ENCODE measurements at places on chromosomes 5 and 9.

GRCh38 chr9:113343732-113344231 lies 3.7 kb upstream of the WDR31 start:
- DNase-seq, result peak; percentile 82

GRCh38 chr5:179153921-179154345 lies 93.8 kb downstream of the ZNF354C start:
- no peak for DNase-seq

DNA sequence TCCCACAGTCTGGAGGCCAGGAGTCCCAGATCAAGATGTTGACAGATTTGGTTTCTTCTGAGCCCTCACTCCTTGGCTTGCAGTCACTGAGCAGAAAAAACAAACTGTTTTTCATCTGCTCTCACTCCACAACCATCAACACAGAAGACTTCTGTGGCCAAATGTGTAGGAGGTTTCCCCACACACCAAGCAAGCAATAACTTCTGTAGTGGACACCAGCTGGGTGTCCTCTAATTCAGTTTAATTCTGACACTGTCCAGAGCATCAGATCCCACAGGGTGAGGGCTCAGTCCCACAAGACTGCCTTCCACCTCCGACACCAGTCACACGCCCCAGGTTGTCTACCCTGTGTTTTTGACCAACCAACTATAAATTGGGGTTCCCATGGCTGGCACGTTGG lies 209.9 kb downstream of the AOPEP start:
- DNase-seq, result no peak

GRCh38 chr9:19441730-19442129 lies 32.9 kb downstream of the ACER2 start:
- DNase-seq, result no peak

DNA sequence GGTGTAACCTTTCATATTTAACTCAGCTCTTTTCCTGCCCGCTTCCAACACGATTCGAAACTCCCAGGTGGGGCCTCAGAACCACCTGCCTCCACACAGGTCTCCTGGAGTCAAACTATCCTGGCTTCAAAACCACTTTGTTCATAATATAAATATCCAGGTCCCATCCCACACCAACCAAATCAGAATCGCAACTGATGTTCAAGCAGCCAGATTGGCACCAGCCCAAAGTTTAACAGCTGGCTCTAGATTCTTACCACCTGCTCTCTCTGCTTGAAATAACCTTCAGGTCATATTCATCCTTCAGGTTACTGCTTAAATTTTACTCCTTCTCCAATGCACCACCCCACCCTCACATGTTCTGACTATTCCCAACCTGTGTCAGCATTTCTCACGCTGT lies 231.4 kb upstream of the TRPM3 start:
- no peak for DNase-seq

DNA sequence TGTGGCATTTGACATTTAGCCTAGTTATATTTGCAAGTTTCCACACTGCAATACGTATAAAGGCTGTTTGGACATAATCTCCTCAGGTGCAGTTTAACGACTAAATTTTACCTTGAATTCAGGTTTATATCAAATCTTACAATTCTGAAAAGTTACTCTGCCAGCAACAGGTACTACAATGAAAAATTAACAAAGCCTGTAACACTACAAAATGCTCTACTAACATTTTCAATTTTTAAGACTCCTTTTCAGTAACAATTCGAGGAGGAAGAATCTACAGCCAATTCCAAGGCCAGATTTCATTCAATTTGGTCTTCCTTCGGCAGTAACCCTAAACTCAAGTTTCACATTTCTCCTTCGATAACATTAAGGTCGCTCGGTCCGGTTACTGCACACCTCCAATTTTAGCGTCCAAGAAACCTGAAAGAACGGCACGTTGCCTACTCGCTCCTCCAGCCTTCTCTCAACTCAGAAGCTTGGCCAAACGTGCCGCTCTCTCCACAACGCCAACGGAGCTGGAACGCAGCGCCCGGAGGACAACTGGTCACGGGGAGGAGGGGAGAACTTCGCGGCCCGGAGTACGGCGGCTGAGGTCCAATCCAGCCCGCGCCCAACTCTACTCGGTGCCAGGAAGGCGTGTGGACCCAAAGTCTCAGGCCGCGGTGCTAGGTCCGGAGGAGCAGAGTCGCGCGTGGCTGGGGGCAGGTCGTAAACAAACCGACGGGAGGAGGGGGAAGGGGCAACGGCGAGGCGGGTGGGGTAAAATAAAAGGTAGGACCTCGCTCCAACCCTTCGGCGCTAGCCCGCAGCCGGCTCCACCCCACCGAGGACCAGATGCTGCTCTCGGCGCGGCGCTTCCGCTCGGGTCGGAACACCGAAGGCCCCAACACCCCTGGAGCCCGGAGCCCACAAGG lies 681 bp downstream of the FNIP1 start:
- DNase-seq, result peak; percentile 37

DNA sequence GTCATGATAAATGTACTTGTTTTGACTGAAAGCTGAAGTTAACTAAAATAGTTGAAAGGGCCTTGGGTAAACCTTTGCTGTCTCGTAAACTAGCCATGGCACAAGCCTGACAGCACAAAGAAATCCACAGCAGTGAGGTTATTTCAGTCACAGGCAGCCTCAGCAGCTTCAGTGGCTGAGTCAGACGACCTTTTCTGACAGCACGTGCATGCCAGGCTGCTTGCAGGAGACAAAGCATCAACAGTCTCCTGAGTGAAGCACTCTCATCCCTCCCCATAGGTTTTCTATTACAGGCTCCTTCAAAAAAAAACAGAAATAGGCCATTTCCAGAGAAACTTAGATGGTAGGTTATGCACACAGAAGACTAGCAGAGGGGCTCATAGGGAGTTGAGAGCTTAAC lies 34.6 kb downstream of the OXCT1 start:
- DNase-seq, result peak; percentile 12

DNA sequence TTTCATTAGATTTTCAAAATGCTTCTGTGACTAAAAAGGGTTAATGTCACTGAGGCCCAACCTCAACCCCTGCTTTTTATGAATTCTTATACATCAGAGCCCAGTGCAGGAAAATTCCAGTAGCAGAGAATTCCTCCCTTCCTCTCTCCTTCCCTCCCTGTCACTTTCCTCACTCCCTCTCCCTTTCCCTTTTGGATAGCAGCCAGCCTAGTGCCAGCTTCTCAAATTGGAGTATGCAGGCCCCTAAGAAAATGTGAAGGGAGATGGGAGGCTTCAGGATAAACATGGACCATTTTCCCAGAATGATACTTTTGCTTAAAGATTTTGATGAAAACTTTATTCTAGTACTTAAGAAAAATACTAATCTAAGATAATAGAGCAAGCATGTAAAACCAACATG lies 507.4 kb downstream of the KDM4C start:
- no peak for DNase-seq

GRCh38 chr5:129172580-129172979 lies 78.0 kb downstream of the ISOC1 start:
- no peak for DNase-seq

- DNase-seq, result no peak
Observed at GRCh38 chr5:76737846-76738245, 21.9 kb downstream of the F2R start.

DNA sequence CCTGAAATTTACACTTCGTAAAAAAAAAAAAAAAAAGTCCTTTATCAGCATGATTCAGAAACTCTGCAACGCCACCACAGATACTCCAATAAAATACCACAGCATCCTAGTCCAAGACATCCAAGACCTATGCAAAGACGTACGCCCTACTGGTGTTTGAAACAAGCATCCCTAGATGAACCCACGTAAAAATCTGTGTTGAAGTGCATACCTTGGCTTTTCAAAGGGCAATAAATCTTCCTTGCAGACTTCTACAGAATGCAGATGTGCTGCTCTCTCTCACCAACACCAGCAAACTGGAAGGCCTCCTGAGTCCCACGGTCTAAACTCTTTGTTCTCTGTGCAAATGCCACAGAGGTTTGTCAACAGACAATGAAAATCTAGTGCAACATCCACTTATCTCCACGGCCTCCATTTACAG lies 38.8 kb downstream of the MYO10 start:
- no peak for DNase-seq

DNA sequence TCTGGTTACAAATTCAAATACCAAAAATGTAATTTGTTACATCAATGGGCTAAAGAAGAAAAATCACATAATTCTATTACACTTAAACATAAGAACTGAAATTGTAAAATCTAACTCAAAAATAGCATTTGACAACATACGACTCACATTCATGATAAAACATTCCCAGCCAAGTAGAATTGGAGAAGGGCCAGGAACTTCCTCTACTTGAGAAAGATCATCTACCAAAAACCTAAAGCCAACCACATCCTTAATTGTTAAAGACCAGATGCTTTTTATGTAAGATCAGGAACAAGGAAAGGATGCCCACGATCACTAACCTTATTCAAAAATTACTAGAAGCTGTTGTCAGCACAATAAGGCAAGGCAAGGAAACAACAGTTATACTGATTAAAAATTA lies 1819.8 kb upstream of the C9orf72 start:
- DNase-seq, result no peak

DNA sequence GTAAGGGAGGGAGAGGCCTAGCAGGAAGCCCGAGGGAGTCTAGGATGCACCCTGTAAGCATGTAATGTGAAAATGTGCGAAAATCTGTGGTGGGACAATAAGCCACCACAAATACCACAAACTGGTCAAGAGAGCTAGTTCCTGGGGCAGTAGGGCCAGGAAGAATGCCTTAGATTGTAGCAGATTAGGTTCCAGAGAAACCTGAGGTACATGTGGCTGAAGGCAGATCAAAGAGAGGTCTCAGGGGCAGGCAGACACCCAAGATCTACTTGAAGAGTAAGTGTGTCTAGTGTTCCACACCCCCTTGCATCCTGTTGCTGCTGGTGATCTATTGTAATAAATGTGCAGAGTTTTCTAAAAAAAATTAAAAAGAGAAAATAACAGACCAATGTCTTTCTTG lies 1677.3 kb upstream of the CDH6 start:
- no peak for DNase-seq

DNA sequence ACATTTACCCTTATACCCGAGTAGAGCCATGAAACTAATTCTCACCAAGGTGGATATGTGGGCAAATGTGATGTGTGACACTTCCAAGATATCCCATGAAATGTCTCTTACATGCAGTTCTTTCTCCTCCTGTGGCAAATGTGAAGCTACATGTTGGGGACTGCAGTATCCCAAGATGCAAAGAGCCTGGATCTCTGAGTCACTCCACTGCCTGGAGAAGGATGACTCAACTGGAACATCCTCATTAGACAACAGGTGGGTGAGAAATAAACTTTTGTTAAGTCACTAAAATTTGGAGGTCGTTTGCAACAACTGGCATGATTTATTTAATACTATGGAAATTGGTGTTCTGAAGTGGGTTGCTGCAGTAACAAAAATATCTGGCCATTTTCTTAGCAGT lies 36.5 kb upstream of the TENT4A start:
- no peak for DNase-seq

GRCh38 chr9:81335879-81336421 lies 353.4 kb downstream of the TLE1 start:
- DNase-seq, result no peak

DNA sequence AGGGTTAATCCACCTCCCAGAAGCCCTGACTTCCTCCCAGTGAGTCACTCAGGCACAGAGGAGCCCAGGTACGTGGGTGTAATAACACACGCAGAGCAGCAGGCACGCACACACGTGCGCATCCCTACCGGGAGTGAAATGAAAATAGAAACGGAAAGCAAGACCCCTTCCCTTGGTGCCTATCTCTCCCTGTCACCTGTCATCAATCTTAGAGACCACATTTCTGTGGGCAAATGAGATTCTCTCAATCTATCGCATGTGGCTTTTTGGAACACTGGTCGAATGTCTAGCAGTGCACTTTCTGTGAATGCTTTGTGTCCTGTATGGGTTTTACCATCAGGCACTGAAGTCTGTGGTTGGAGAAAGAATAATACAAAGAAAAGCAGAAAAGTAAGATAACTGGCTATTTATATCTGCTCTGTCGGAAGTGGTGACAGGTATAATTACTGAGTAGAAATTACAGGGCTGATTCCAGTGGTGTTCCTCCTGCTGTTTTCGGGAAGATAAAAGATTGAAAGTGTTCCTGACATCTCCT lies 137.7 kb upstream of the GRIA1 start:
- DNase-seq, result no peak

GRCh38 chr5:133945568-133945967 lies 22.9 kb downstream of the C5orf15 start:
- no peak for DNase-seq

- peak; percentile 64 for DNase-seq
Observed at GRCh38 chr5:164581889-164582288, 1076.5 kb downstream of the MAT2B start.

GRCh38 chr5:61559146-61559545 lies 227.1 kb downstream of the ZSWIM6 start:
- DNase-seq, result no peak
